ENCODE measurements at places on chromosomes 6 and 20.

GRCh38 chr6:11085758-11086435, 7.7 kb upstream of the SMIM13 start:
- no peak for DNase-seq

GRCh38 chr6:55512904-55513303, 66.1 kb downstream of the HMGCLL1 start:
- DNase-seq = no peak

DNA sequence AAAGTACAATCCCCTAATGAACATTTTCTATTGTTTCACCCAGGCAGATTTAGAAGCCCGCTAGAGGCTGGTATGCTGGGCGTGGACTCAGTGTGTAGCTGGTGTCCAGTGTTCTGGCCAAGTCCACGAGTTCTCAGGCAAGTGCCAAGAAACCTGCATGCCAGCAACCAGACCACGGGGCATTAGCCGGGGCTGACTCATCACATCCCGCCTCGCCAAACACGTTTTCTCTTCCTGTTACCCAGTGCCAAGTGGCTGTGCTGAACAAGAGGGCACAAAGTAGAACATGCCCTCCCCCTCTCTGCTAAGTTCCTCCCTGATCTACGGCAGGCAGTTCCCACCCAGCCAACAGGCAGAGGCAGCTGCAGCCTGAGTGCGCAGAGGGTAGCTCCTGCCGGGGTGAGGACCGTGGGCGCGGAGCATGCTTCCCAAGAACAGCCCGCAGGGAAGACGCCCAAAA, 29.6 kb downstream of the RAMACL start:
- DNase-seq = peak; percentile 99

- DNase-seq = peak; percentile 21
These were observed 50.7 kb downstream of the LRFN2 start for GRCh38 chr6:40536442-40536841.

- DNase-seq = no peak
These were observed 208.2 kb downstream of the DLL1 start for GRCh38 chr6:170082531-170083187.

DNA sequence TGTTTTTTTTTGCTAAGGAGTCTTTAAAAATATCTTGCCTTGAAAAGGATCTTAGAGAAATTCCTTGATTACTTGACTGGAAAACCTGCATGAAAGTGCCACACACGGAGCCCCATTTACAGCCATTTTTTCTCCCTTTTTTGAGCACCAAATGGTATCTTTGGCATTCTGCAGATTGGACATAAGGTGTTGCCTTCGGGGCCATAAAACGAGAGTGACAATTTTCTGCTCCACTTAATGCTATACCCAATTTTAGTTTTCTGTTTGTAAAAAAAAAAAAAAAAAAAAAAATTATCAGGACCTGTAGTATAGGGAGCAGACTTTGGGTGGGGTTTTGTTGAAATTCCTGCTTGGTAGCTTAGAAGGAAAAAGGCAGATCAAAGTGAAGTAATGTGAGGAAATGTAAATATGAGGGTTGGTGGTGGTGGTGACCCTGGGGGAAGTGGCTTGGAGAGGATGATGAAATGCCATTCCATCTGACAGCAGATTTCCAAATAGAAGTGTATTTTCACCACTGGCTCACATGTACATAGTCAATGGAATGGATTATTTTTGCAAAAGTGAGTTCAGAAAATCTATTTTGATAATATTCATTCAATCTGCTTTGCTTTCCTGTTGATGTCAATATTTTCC, 212.1 kb upstream of the SOX4 start:
- DNase-seq = no peak

- DNase-seq = no peak
These were observed 187.4 kb upstream of the TAB2 start for GRCh38 chr6:149130090-149130489.

- DNase-seq = peak; percentile 60
These were observed 1.7 kb downstream of the IP6K3 start for GRCh38 chr6:33744895-33745546.

- DNase-seq = no peak
These were observed 174.1 kb downstream of the FARS2 start for GRCh38 chr6:5435449-5435848.

- no peak for DNase-seq
These were observed 38.0 kb downstream of the RCAN2 start for GRCh38 chr6:46453216-46453615.

GRCh38 chr6:37860226-37860839, 40.8 kb downstream of the ZFAND3 start:
- peak; percentile 24 for DNase-seq
